ENCODE measurements at places on chromosomes 1 and 21.

- DNase-seq, result no peak
Observed at GRCh38 chr1:151158326-151158725, 1.9 kb downstream of the TNFAIP8L2 start.

- no peak for DNase-seq
Observed at GRCh38 chr1:223198628-223198965, 55.5 kb upstream of the TLR5 start.

DNA sequence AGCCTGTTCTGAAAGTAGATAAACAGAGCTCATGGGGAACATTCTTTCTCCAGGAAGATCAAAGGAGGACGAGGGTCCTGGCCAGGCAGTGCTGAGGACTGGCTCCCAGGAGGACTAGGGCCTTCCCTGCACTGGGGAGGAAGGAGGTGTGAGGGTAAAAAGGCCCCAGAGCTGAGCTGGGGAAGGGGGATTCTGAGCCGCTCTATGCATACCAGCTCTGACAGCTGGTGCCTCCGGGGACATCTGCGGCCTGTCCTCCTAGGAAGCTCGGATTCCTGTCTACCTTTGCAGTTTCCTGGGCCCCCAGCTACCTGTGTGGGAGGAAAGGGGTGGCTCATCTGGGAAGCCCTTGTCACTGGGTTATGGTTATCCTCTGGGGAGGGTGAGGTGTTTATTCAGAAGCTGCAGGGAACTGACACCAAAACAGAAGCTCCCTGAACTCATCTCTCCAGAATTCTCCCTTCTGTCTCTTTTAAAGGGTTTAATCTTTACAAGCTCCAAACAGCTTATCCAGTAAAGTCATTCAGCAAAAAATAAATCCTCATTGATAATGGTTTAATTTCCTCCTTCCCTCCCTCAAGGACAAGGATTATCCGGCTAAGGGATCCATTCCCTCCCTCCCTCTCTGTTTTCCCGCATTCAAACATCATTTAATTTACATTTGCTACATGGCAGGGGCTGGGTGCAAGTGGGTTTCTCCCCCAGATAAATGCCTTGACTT lies 31.0 kb downstream of the NENF start:
- DNase-seq, result no peak

DNA sequence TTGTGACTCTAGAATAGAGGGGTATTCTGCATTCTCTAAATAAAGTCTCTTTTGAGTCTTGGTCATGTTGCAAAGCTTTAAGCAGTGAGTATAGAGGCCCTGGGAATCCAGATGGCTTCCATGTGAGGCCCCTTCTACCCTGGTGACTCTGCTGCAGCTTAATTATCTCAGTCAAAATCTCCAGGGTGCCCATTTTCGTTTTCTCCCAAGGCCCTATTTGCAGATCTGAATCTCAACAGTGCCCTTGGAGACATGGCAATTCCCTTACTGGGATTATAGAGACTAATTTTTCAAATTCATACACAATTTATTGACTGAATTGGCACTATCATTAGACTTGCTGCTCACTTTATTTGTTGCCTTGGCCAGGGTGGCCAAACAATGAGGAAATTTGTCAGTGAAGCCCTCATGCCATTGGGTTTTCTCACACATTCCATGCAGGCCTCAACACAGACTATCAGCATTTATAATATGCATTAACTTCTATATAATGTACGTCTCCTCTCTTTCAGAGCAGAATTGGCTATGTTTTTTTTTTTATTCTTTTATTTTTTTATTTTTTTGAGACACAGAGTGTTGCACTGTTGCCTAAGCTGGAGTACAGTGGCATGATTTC lies 35.1 kb downstream of the PROX1 start:
- no peak for DNase-seq

GRCh38 chr1:239357867-239358266 lies 28.5 kb upstream of the CHRM3 start:
- DNase-seq, result no peak

- peak; percentile 65 for DNase-seq
Observed at GRCh38 chr1:205748403-205749233, 1.4 kb downstream of the NUCKS1 start.

- no peak for DNase-seq
Observed at GRCh38 chr1:161298116-161298515, 11.7 kb downstream of the MPZ start.

DNA sequence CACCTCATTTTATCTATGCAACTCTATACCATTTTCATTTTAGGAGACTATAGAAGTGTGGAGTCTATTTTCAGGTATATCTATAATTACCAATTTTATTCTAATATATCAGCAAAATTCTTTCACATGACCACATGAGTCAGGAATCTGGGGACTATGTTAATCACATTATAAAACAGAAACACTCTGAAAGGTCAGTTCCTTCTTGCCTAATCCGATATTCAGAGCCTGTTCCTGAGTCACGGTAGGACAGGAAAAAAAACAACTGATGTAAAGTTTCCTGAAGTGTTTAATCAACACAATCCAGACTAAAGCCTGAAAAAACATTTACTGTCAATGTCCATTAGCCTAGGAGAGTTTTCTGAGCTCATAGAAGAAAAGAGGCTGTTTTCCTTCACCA lies 1902.3 kb downstream of the NCAM2 start:
- no peak for DNase-seq

GRCh38 chr21:40153351-40153750 lies 286.1 kb downstream of the PCP4 start:
- DNase-seq, result no peak

DNA sequence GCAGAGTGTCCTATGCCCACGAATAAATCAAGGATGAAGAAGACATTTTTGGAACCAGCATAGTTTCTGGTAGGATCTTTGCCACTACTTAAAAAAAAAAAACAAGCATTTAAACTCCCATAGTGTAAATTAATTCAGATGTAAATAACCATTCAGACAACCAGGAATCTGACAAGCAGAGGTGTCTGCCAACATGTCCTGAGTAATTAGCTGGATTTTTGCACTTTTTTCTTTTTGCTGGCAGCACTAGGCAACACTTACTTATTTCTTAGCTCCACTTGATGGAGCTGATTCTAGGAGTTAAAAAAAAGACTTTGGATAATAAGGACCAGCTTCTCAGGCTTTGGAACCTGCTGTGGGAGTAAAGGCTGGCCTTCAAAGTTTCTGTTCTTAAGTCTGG lies 27.6 kb upstream of the CNIH3 start:
- no peak for DNase-seq

GRCh38 chr1:218242171-218242570 lies 42.9 kb upstream of the RRP15 start:
- DNase-seq, result no peak

- DNase-seq, result no peak
Observed at GRCh38 chr1:221921936-221922335, 180.0 kb upstream of the DUSP10 start.

DNA sequence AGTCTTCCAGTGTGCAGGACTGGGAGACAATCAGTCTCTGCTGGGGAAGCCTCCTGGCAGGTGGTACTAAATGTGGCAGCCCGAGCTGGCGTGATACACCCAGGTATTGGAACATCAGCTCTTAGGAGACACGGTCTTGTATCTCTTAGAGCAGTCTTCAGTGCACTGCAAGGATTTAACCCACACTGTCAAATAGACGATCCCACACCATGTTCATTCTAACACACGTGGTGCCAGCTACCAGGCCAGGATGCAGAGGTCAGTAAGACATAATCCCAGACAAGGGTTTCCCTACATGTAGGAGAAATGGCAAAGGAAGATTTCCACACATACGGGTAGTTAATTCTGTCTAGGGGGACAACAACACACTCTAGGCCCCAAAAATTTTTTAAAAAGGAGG lies 8.7 kb downstream of the TRIM11 start:
- DNase-seq, result no peak

GRCh38 chr1:86757272-86757984 lies 53.1 kb downstream of the SH3GLB1 start:
- DNase-seq, result no peak

DNA sequence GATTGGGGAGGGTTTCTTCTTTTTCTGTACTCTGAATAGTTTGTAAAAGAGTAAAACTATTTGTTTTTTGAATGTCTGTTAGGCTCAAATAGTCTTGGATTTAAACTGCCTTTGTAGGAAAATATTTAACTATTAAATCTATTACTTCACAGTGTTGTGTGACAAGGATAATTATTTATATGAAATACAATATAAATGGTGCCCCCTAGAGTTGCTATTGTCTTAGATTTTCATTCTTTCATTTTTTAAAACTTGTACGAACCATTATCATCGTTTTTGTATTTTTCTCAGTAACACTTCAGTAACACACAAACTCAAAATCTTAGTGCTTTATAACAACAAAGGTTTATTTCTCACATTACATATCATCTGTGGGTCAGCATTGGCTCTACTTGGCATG lies 37.4 kb downstream of the C1orf185 start:
- DNase-seq, result no peak

GRCh38 chr1:195606483-195606882 lies 1001.8 kb downstream of the KCNT2 start:
- no peak for DNase-seq

GRCh38 chr1:40851643-40852042 lies 10.5 kb downstream of the CITED4 start:
- no peak for DNase-seq

DNA sequence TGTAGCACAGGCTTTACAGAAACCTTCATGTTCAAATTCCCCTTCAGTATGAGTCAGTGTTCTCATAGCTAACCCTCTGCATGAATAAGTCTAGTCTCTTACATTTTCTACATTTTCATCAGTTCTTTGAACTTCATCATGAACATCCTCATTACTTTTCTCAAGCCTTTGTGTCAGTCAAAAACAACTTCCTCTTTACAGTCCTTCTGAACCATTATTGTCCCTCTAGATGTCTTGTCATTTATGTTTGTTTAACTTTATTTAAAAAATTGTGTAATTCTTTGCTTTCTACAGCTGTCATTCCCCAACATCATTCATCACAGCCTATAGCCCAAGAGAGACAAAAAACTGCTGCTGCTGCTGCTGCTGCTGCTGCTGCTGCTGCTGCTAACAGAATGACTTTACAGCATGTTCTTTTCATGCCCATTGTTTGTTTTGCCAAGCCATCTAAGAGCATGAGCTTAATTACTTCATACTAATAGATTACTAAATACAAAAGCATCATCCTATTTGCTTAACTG lies 133.1 kb downstream of the LRRC40 start:
- DNase-seq, result no peak

DNA sequence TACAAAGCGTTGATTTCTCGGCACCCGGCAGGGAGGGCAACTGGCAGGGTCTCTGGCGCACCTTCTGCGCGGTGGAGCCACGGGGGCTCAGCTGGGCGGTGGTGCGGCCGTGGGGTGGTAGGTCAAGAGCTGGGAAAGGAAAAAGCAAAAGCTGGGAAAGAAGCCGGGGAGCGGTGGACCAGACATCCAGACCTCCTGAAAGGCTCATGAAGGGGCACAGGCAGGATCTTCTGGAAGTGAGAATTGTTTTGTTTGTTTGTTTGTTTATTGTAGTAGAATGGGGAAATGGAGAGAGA lies 7.2 kb upstream of the RNU1-1 start:
- DNase-seq, result no peak

- DNase-seq, result no peak
Observed at GRCh38 chr1:23500466-23500865, 16.5 kb upstream of the ASAP3 start.

DNA sequence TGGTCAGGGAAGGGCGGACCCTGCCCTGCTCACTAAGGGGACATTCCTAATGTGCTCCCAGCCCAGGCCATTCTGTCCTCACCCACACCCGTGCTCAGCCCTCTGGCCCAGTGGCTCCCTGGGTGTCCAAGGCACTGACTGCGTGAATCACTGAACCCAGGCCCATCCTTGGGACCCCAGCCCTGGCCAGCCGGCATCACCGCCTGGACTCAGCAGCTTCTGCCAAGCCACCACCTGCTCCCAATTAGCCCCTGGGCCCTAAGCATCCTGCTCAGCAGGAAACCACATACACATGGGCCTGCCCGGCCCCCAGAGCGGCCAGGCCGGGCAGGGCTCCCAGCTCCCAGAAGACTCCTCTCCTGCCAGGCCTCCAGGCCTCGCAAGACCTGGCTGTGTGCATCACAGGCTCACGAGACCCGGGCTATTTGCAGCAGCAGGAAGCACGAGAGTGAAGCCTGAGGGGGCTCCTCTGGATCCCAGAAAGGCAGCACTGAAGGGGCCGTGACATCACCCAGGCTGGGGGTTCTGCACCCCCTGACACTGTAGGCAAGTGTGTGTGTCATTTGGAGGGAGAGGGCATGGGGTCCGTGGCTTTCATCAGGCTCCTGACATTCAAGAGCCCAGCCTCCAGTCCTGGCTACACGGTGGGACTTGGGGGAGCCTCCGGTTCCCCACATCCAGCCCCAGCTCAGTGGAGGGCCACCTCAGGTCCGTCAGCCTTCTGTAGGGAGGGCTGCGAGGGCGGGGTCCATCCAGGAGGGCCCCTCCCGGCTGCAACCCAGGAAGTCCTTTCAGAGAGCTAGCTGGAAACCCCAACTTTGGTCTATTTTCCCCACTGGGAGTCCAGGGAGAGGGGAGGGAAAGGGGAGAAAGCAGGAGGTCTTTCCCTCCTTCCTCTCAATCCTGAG lies 1.6 kb downstream of the MFAP2 start:
- DNase-seq, result peak; percentile 57

GRCh38 chr1:228930479-228930957 lies 195.2 kb downstream of the RHOU start:
- DNase-seq, result no peak

- no peak for DNase-seq
Observed at GRCh38 chr1:153630384-153630783, 2.1 kb downstream of the S100A1 start.

DNA sequence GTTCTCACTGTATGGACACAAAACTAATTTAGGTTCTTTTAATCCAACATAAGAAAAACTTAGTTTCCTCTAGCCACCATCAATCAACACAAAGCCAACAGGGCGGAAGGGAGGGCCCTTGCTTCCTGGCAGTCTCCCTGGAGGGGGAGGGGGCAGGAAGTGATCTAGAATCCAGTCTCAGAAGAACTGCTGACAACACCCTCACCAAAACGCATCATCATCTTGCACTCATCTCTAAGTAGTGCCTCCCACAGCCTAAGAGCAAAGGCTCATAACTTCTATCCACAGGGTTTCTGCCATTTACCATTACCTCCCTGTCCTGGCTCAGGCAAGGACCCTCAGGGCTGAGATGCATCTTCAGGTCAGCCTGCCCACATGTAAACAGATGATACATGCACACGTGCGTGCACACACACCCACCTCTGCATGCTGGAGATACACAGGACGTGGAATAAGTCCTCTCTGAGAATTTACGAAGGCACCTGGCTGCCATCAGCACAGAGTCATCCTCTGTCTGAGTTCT lies 20.5 kb downstream of the HIVEP3 start:
- DNase-seq, result no peak

GRCh38 chr1:156491151-156491949 lies 9.2 kb downstream of the MEF2D start:
- DNase-seq, result no peak

DNA sequence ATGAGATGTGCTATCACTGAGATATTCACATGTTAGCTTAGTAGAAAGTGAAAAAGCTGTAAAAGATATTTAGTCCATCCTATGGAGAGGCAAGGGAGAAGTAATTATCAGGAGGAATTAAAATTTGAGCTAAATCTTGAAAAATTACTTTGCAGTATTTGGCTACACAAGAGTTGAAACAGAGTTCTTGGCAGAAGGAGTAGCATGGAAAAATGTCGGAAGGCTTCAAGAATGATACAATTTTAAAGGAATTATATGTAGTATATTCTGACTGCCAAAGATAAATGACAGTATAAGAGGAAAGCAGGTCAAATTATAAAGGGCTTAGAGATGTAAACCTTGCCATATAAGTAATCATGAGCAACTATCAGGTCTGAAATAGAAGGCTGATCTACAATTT lies 518.9 kb downstream of the BRINP3 start:
- no peak for DNase-seq

- DNase-seq, result no peak
Observed at GRCh38 chr21:35521293-35521692, 472.2 kb upstream of the RUNX1 start.

- DNase-seq, result peak; percentile 68
Observed at GRCh38 chr1:53449021-53449420, 10.2 kb upstream of the DMRTB1 start.
